Common myeloid progenitor, CD34-positive (primary cell): ENCODE measurements at places on chromosomes 16 and 17.

GRCh38 chr16:3690980-3691720 lies 26.2 kb downstream of the TRAP1 start:
- peak; percentile 18 for DNase-seq

DNA sequence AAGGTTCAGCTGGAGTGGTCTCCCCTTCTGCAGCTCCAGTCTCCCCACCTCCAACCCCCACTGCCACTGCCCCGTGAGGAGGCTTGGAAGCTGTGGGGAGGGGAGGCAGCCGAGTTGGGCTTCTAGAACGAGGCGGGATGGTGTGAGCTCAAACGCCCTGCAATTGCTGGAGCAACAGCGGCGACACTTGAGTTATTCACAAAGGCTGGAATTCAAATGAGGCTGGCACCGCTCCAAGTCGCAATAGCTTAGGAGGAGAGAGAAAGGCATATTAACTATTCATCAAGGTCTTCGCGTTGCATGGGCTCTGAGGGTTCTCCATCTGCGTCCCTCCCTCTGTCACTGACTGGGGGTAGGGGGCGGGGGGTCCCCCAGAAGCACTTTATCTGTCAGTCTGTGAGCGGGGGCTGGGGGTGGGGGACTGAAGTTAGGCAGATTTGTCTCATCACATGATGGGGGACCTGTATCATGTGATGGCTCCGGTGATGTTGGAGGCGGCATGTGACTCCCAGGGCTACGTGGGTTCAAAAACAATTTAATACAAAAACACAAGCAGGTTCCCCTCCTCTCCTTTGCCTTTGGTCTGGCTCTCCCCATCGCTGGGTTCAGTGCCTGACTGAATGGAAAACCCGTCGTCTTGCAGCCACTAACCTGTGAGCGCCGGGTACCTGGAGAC lies 70.5 kb downstream of the RBBP6 start:
- peak; percentile 46 for DNase-seq

DNA sequence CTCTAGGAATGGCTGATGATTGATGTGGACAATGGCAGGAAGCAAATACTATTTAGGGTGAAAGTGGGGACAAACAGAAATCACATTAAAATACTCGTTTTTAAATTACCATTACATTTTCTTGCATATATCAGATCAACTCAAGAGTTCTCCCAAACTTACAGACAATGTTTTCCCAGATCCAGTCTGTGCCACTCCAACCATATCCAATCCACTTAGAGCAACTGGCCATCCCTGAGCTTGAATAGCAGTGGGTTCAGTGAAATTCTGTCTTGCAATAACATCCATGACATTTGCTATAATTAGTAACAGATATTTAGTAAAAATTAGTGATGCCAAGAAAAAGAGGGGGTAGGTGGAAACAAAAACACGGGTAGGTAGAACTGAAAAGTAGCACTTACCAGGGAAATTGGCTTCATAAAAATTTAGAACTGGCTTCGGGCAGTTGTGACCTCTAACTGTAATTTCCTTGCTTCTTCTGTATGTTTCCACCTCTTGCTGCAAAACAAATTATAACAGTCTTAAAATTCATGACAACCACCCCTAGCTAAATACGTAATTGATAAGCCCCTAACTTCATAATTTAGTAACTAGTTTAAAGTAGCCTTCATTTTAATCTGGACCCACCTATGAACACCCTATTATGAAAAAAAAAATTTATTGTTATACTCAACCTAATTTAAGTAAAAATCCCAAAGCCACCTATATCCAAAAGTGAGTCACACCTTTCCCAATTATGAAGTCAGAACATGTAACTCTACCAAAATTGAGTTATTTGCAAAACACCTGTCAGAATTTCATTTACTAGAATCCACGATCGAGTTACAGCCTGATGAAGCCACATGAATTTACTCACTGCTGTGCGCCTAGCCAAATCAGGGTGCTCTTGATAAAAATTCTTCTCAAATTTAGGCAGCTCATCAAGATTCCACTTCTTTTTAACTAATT lies 2.0 kb downstream of the DDX5 start:
- peak; percentile 18 for DNase-seq

DNA sequence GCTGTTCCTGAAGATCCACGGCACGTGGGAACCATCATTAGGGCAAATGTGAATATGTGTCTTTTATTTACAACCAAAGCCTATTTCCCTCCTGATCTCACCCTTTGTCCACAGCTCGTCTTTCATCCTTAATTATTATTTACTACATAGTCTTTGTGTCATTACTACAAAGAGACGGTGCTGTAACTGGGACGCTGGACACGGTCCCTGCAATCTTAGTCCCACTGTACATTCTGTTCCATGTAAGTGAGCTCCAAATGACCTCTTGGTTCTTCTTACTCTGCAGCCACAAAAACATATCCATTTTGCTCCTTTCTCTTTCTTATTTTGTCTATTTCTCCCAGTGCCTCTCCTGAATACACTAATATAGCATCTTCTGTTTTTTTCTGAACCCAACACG lies 12.7 kb upstream of the KRT23 start:
- no peak for DNase-seq

GRCh38 chr16:46718214-46718613 lies 28.8 kb downstream of the ORC6 start:
- no peak for DNase-seq

DNA sequence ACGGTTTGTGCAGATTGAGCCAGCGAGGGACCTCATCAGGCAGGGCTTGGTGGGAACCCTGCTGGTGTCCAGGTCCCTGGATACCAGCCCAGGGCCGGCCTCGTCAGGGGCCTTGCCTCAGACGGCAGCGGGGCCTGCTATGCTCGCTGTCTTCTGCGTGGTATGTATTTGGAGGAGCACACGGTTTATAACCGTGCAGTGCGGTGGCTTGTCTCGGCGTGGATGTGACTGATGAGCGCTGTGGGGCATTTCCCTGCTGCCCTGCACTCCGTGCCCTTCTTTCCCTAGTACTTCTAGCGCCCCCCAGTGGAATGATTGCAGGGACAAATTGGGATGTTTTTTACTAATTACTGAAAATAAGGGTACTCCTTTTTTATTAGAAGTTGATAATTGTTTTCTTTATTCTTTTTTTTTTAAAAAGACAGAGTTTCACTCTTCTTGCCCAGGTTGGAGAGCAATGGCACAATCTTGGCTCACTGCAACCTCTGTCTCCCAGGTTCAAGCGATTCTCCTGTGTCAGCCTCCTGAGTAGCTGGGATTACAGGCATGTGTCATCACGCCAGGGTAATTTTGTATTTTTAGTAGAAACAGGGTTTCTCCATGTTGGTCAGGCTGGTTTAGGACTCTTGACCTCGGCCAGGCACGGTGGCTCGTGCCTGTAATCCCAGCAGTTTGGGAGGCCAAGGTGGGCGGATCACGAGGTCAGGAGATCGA lies 15.3 kb downstream of the TBCD start:
- DNase-seq: peak; percentile 70

GRCh38 chr16:67111951-67112444 lies 2.3 kb downstream of the PHAF1 start:
- DNase-seq: no peak

DNA sequence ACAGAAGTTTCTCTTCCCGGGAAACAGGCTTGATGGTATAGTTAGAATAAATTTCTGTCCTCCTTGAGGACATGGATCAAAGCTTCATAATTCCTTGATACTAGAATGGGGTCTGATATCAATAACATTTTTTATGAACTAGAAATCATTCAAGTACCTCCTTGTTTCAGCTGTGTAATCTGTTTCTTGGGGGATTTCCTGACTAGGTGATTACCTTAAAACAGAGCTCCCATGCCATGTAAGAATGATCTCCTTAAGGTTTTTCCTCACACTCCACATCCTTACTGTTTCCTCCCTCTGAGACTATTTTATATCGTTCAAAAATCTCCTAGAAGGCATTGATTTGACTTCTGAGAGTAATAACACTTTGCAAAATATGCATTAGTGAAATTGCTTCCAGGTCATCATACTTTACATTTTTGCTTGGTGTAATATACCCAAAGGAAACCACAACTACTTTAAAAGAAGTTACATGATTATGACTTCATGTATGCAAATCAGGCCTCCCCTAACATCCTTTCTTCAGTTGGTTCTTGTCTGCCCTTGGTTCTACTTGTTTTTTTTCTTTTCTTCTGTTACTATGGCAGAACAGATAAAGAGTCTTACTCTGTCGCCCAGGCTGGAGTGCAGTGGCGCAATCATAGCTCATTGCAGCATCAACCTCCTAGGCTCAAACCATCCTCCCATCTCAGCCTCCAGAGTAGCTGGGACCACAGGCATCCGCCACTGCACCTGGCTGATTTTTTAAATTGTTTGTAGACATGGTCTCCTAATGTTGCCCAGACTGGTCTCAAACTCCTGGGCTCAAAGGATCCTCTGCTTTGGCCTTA lies 388.8 kb downstream of the ZFHX3 start:
- no peak for DNase-seq

- peak; percentile 90 for DNase-seq
Observed at GRCh38 chr17:67400193-67400592, 23.1 kb downstream of the PITPNC1 start.

- no peak for DNase-seq
Observed at GRCh38 chr16:64617836-64618476, 503.9 kb downstream of the CDH11 start.

DNA sequence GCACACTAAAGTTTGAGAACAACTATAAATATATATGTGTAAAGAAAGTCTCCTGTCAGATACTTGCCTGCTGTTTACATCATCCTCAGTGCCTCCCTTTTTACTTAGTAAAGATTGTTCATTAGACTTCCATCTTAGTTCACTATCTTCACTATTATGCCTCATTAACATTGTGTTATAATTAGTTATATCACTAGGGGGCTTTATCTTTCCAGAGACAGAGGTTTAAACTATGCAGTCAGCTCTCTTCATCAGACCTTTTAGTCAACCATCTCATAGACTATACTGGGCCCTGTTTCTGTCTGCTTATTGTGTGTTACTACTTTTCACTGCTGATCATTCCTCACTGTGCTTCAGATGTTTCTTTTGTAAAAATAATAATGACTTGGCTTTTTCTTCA lies 630.8 kb upstream of the KIF2B start:
- no peak for DNase-seq

DNA sequence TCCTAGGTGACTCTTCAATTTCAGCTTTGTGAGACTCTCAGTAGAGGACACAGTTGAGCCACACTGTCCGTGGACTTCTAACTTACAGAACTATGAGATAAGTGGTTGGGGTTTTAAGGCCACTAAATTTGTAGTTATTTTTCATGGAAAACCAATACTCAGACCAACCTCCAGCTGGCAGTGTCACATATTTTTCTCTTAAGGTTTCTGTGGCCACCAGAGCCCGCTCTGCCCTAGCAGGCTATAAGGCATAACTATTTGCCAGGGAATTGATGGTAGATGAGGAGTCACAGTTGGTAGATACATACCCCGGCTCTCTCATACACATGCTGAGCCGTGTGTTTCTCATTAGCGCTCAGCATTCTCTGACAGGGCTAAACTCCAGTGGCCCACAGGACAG lies 336.8 kb upstream of the MON1B start:
- no peak for DNase-seq

GRCh38 chr16:78206623-78207223 lies 107.3 kb downstream of the WWOX start:
- no peak for DNase-seq

- DNase-seq: no peak
Observed at GRCh38 chr16:8848939-8849391, 19.8 kb downstream of the CARHSP1 start.

DNA sequence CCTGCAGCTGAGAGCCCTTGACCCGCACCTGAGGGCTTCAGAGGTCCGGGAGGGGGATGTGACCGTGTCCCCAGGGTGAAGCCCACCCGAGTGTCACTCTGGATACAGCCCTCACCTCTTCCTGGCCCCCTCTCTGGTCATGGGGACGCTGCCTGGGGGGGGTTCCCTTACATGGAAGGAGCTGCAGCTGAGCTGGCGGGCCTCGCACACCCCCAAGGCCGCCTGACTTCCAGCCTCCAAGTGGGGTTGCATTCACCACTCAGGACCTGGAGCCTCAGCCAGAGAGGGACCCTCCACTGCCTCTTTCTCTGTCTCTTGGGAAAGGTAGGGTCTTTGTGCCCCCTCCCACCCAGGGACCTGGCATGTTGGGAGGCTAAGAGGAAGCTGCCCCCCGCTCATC lies 284.6 kb downstream of the SEC14L1 start:
- peak; percentile 61 for DNase-seq

- DNase-seq: no peak
Observed at GRCh38 chr16:72766506-72766905, 281.4 kb downstream of the ZFHX3 start.

DNA sequence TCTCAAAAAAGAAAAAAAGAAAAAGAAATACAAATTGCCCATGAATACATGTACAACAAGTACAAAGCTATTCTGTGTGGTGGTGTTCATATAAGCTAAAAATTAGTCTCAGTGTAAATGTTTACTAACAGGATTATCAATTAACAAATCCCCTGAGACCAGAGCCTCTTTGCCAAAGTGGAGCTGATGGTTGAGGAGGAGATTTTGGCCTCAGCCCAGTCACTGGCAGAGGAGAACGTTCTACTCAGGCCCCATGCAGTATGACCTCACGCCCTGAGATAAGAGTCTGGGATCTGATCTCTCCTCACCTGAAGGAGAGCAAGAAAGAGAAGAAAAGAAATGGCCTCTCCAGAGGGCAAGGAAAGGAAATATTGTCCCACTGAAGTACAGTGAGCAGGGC lies 35.5 kb upstream of the NOL11 start:
- no peak for DNase-seq

GRCh38 chr16:84648595-84649510 lies 542 bp downstream of the KLHL36 start:
- peak; percentile 48 for DNase-seq

- DNase-seq: no peak
Observed at GRCh38 chr16:14196011-14196410, 124.9 kb downstream of the MRTFB start.

DNA sequence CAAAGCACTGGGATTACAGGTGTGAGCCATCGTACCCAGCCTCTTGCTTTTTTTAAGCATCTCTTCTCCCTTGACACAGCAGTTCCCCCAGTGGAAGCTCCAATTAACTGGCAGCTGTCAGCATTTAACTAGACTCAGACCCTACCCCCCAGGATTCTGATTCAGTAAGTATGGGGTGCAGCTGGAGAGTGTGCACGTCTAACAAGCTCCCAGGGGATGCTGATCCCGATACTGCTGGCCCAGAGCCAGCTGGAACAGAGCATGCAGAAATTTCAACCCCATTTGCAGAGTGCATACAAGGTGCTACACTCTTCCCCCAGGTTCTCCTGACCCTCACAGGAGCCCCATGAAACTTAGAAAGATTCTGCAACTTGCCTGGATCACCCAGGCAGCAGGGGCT lies 27.7 kb upstream of the BCO1 start:
- DNase-seq: no peak

GRCh38 chr16:89700100-89700648 lies 1.3 kb downstream of the SPATA2L start:
- peak; percentile 95 for DNase-seq
